Stimulated activated CD8-positive, alpha-beta memory T cell treated with anti-CD3 and anti-CD28 coated beads, Interleukin-15, amount 100 ng/mL, for 1 hour (primary cell): ENCODE measurements at places on chromosomes 7 and 10.

GRCh38 chr7:93475811-93476210 lies 98.7 kb downstream of the CALCR start:
- no peak for DNase-seq

DNA sequence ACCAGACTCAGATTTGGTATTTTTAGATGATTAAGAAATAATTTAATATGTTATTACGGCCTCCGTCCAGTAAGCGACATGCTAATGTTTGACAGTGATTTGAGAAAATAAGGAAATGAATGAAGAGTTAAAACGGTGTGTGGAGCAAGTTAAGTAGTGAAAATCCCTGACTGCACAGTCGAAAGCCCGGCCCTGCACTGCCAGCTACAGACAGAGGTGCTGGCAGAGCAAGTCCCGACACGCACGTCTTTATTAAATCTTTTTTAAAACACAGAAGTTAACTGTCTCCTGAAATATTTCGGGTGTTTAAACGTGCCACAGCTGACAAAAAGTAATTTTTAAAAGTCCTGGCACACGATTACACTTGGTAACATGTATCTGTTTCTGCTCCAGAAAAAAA lies 293.4 kb upstream of the RNF32 start:
- no peak for DNase-seq

DNA sequence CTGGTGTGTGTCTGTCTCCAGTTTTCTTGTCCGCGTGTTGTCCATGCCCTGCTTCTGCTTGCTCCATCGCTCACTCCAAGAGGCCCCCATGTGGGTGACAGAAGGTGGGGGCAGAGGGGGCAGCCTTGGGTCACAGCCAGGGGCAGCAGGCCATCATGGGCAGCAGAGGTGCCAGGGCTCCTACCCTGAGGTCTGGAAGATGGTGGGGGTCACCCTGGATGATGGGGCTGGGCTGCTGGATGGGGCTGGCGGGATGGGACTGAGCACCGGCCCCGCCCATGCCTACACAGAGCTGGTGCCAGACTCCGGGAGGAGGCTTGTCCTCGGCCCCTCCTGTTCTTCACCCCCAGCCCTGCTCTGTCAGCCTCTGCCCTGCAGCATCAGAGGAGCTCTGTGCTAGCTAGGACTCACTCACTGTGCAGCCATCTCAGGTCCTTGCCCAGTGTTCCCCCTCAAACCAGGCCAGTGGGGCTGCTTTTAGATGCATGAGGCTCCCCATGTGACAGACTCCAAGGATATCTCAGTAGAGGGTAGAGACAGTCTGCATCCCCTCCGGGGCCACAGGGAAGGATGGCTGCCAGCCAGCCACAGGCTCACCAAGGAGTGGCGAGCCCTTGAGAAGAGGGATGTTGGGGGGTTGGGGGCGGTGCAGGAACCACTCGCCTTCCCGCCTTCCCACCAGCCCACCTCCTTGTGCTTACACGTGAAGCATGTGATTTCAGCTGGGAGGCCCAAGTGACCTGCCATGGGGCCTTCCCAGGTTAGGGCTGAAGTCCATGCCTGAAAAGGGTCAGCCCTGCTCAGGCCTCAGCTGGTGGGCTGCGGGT lies 35.5 kb upstream of the PPIF start:
- DNase-seq = no peak

GRCh38 chr10:33141251-33141650 lies 183.2 kb upstream of the ITGB1 start:
- no peak for DNase-seq

GRCh38 chr10:47023237-47024045 lies 112.2 kb downstream of the PTPN20 start:
- DNase-seq = no peak

- DNase-seq = no peak
Observed at GRCh38 chr7:107667341-107667740, 6.7 kb downstream of the SLC26A4 start.

GRCh38 chr7:155994279-155994811 lies 182.1 kb upstream of the SHH start:
- DNase-seq = no peak

- DNase-seq = no peak
Observed at GRCh38 chr7:43808410-43808809, 49.9 kb downstream of the BLVRA start.

DNA sequence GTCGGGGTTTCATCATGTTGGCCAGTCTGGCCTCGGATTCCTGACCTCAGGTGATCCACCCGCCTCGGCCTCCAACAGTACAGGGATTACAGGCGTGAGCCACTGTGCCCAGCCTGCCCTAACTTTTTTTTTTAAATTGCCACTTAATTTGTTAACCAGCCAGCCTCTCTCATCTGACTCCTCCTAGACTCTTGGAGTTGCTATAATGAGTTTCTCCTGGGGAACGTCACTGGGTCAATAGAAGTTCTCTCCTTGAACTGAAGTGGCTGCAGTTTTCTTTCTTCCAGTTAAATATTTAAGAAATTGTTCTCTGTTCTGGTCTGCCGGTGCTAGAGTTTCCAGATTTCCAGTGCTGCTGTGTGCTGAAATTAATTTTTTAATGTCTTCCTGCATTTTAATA lies 27.6 kb downstream of the NEUROD6 start:
- DNase-seq = no peak
